ENCODE measurements at places on chromosomes 12 and 14. TPM values are rescaled to one million over a fixed set of nuclear protein-coding genes. Genes with fewer than 3 reads are reported as not detected.

Gene GALNT4
- 10.8 TPM for polyA plus RNA-seq

Gene TAS2R20
- 2.3 TPM for polyA plus RNA-seq

Gene LRP1-AS
- polyA plus RNA-seq: not detected

Gene RIPK3
- polyA plus RNA-seq: 2.6 TPM

Gene ASB2
- polyA plus RNA-seq: 0.53 TPM

Gene SOX5
- polyA plus RNA-seq: 6.2 TPM

Gene SLC25A47
- polyA plus RNA-seq: not detected

Gene KRT72
- polyA plus RNA-seq: 0.08 TPM

Gene BCAT1
- 47.8 TPM for polyA plus RNA-seq

Gene NUAK1
- polyA plus RNA-seq: 10.3 TPM

Gene LALBA
- not detected for polyA plus RNA-seq

Gene TGFB3
- 20.6 TPM for polyA plus RNA-seq

Gene GYS2
- not detected for polyA plus RNA-seq

Gene CCDC85C
- polyA plus RNA-seq: 24.9 TPM

Gene RNF212B
- 1.9 TPM for polyA plus RNA-seq

Gene ATP23
- polyA plus RNA-seq: 8.4 TPM

Gene ACSS3
- 20.6 TPM for polyA plus RNA-seq

Gene ALX1
- 22.5 TPM for polyA plus RNA-seq

Gene GUCY2C
- 0.65 TPM for polyA plus RNA-seq

Gene LRCOL1
- polyA plus RNA-seq: 1.5 TPM

Gene ZNF385A
- 16.2 TPM for polyA plus RNA-seq

Gene NEUROD4
- polyA plus RNA-seq: not detected

Gene NOC4L
- 16.8 TPM for polyA plus RNA-seq

Gene TPH2
- not detected for polyA plus RNA-seq

Gene PROX2
- 0.44 TPM for polyA plus RNA-seq

Gene OXA1L
- 142 TPM for polyA plus RNA-seq

Gene ZDHHC22
- polyA plus RNA-seq: 0.56 TPM

Gene MGP
- polyA plus RNA-seq: 29.4 TPM

Gene ATG101
- polyA plus RNA-seq: 24.8 TPM

Gene BCL11B
- 2.0 TPM for polyA plus RNA-seq

Gene SPTB
- 13.1 TPM for polyA plus RNA-seq

Gene PMCH
- 0.99 TPM for polyA plus RNA-seq

Gene USP44
- 2.9 TPM for polyA plus RNA-seq

Gene PDE3A
- polyA plus RNA-seq: 22.4 TPM

Gene TSPAN9
- 90.4 TPM for polyA plus RNA-seq

Gene INSM2
- not detected for polyA plus RNA-seq

Gene CCDC197
- not detected for polyA plus RNA-seq

Gene MYO1H
- 2.0 TPM for polyA plus RNA-seq

Gene MSI1
- polyA plus RNA-seq: 16.8 TPM

Gene VRK1
- polyA plus RNA-seq: 24.1 TPM

Gene ITGB7
- 1.3 TPM for polyA plus RNA-seq

Gene RNASE4
- polyA plus RNA-seq: 3.1 TPM

Gene TMEM30B
- 11.8 TPM for polyA plus RNA-seq

Gene KRT5
- 0.08 TPM for polyA plus RNA-seq

Gene SLC4A8
- polyA plus RNA-seq: 2.9 TPM

Gene SERPINA5
- polyA plus RNA-seq: 9.6 TPM

Gene TNS2
- 168 TPM for polyA plus RNA-seq

Gene BBOF1
- 20.5 TPM for polyA plus RNA-seq
